Right lung (tissue), 10 donors: ENCODE measurements at places on chromosomes 11 and 22. TPM values are rescaled to one million over a fixed set of nuclear protein-coding genes. Genes with fewer than 3 reads are reported as not detected.

The SBF2 gene
- polyA plus RNA-seq, result 61.2 TPM

The MYOD1 gene
- not detected for polyA plus RNA-seq

The SLC37A2 gene
- 3.9 TPM for polyA plus RNA-seq

The MUC6 gene
- 0.54 TPM for polyA plus RNA-seq

DNA sequence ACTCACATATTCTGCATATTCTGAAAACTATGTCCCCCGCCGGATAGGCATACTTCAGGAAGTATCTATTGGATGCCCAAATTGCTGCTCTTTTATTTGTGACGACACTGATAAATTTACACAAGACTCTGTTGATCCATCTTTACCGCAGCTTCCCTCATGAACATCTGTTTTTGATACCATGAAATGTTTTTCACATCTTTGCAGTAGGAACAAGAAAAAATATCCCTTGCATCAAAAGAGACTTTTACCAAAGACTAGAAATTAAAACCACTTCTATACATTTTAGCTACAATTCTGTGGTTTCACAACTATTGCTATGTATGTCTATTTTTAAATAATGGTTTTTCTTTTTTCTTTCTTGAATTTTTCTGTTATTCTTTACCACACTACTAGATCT, 15.3 kb downstream of the POU2AF2 start:
- DNase-seq, result no peak

- no peak for DNase-seq
Measured at GRCh38 chr22:33896575-33897447, 23.5 kb downstream of the LARGE1 start.

DNA sequence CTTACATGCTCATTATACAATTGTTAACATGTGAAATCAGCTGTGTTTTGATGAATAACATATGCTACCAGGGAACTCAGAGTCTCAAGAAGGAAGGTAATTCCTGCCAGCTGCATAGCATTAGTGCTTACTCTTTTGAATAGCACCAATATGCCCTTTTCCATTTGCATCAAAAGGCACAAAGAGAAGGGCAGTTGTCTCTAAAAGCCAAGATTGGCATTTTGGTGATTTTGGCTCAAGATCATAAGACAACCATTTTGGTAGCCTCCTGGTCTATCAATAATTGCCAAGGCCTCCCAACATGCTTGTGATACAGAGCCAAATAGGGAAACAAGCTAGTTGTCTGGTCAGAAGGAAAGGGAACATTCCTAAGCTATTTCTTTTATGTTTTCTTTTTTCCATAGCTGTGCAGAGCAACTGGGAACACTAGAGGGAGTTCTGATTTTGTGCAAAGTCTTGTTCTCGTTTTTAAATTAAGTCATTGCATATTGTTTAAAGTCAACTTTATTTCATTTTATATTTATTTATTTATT, 416.7 kb upstream of the CHORDC1 start:
- peak; percentile 55 for DNase-seq

- no peak for DNase-seq
Measured at GRCh38 chr11:102488208-102488607, 35.6 kb upstream of the TMEM123 start.

DNA sequence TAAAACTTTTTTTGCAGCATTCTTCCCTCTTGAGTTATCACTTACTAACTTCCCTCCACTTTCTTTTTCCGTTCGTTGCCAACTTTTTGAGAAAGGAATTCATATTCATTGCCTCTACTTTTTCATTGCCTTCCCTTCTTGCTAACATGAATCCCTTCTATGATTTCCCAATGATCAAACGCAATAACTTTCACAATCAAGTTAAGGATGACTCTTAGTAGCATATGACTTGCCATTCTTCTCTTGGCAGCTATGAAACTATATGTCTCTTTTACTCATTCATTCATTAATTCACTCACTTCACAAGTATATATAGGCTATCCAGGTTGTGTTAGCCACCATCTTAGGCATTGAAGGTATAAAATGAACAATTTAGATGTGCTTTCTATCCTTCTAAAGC, 16.6 kb upstream of the ARHGAP20 start:
- no peak for DNase-seq

GRCh38 chr11:41081756-41082285, 377.6 kb downstream of the LRRC4C start:
- no peak for DNase-seq

- DNase-seq, result no peak
Measured at GRCh38 chr11:5007561-5007960, 12.9 kb downstream of the OR51L1 start.
